Endothelial cell (in vitro differentiated cells): ENCODE measurements at places on chromosomes 2 and 18. TPM values are rescaled to one million over a fixed set of nuclear protein-coding genes. Genes with fewer than 3 reads are reported as not detected.

Gene CCDC178
- 5.3 TPM for total RNA-seq

Gene KIAA2012
- total RNA-seq = 0.08 TPM

Gene CCDC74B
- 20.4 TPM for total RNA-seq

Gene ARHGEF4
- total RNA-seq = 10.3 TPM

- no peaks in the 10 kb centered on the region for H3K4me1 ChIP-seq
- no peak overlapping the region for H3K27ac ChIP-seq
- H3K36me3 ChIP-seq = no peaks in the 10 kb centered on the region
- peaks cover 6% of the 10 kb centered on the region for H3K27me3 ChIP-seq
These were observed 527.2 kb upstream of the SOX11 start for GRCh38 chr2:5164776-5165525.

DNA sequence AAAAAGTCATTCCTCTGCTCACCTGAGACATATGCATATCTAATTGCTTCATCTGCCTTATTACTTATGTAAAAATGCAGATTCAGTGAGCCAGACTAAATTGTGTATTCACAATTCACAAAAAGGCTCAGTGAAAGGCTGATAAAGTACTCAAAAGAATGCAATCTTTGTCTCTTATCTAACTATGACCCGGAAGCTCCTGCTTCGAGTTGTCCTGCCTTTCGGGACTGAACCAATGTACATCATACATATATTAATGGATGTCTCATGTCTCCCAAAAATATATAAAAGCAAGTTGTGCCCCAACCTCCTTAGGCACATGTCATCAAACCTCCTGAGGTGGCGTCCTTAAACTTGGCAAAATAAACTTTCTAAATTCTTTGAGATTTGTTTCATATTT lies 120.5 kb downstream of the SCN3A start:
- H3K27ac ChIP-seq = no peak overlapping the region
- no peak overlapping the region for H3K4me3 ChIP-seq
- H3K36me3 ChIP-seq = no peaks in the 10 kb centered on the region

- H3K4me3 ChIP-seq = no peak overlapping the region
- DNase-seq = no peak
- H3K36me3 ChIP-seq = no peaks in the 10 kb centered on the region
- no peak overlapping the region for H3K27ac ChIP-seq
- no peaks in the 10 kb centered on the region for H3K27me3 ChIP-seq
- peaks cover 4% of the 10 kb centered on the region for H3K4me1 ChIP-seq
These were observed 66.5 kb upstream of the FIGN start for GRCh38 chr2:163802284-163802683.

- peaks cover 61% of the 10 kb centered on the region for H3K4me1 ChIP-seq
- peak; percentile 70 for DNase-seq
- H3K27ac ChIP-seq = peak overlapping the region; percentile 100
- peak overlapping the region; percentile 100 for H3K4me3 ChIP-seq
- peaks cover 30% of the 10 kb centered on the region for H3K27me3 ChIP-seq
- peaks cover 44% of the 10 kb centered on the region for H3K36me3 ChIP-seq
These were observed 2.7 kb downstream of the IGFBP2 start for GRCh38 chr2:216635701-216636550.

- peaks cover 7% of the 10 kb centered on the region for H3K4me1 ChIP-seq
- H3K27ac ChIP-seq = no peak overlapping the region
- no peak for DNase-seq
- H3K27me3 ChIP-seq = peaks cover 15% of the 10 kb centered on the region
- H3K36me3 ChIP-seq = peaks cover 4% of the 10 kb centered on the region
These were observed 37.6 kb upstream of the MGAT4A start for GRCh38 chr2:98768384-98769113.

- DNase-seq = no peak
- no peaks in the 10 kb centered on the region for H3K27me3 ChIP-seq
- H3K4me3 ChIP-seq = no peak overlapping the region
- no peak overlapping the region for H3K27ac ChIP-seq
These were observed 1225.8 kb downstream of the SUCLG1 start for GRCh38 chr2:83233326-83233725.
